Progenitor cell of endocrine pancreas (in vitro differentiated cells): ENCODE measurements at places on chromosomes 12 and 14. TPM values are rescaled to one million over a fixed set of nuclear protein-coding genes. Genes with fewer than 3 reads are reported as not detected.

GRCh38 chr14:67335781-67336180 is 23.8 kb downstream of the ATP6V1D start:
- DNase-seq, result no peak
- H3K27ac ChIP-seq, result no peak overlapping the region
- H3K4me1 ChIP-seq, result peaks cover 2% of the 10 kb centered on the region
- peaks cover 32% of the 10 kb centered on the region for H3K36me3 ChIP-seq
- no peaks in the 10 kb centered on the region for H3K27me3 ChIP-seq

The TEX22 gene
- 2.4 and 3.5 TPM in 2 replicates for total RNA-seq

DNA sequence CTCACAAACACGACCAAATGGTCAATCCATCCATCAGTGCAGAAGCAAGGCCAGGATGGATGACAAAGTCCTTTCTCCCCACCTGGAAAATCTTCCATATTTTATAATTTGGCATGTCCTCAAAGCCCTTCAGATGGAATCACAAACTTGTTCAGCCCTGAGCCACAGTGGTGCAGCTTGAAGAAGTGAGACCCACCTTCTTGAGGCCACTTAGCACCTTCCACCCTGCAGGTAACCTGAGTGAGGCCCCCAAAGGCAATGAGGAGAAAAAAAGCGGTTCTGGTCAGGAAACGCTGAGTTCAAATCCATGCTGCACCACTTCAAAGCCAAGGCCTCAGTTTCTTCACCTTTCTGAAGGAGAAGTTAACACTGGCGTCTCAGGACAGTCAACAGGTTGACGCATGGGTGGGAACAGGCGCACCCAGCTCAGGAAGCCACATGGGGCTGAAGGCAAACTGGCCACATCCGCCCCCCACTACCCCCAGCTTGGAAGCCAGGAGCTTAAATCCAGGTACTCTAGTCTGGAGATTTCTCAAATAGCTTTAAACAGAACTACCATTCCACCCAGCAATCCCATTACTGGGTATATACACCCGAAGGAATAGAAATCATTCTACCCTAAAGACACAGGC is 320.4 kb downstream of the BCL11B start:
- no peak overlapping the region for H3K4me3 ChIP-seq
- no peak for DNase-seq
- no peak overlapping the region for H3K27ac ChIP-seq
- H3K27me3 ChIP-seq, result peaks cover 45% of the 10 kb centered on the region
- no peaks in the 10 kb centered on the region for H3K4me1 ChIP-seq

- H3K27me3 ChIP-seq, result no peaks in the 10 kb centered on the region
- DNase-seq, result no peak
- H3K36me3 ChIP-seq, result peaks cover 15% of the 10 kb centered on the region
- no peak overlapping the region for H3K4me3 ChIP-seq
- H3K4me1 ChIP-seq, result no peaks in the 10 kb centered on the region
These were observed 281.1 kb downstream of the ERC1 start for GRCh38 chr12:1272142-1272541.

The ACSM4 gene
- not detected in 2 replicates for total RNA-seq

The TUBA1B gene
- total RNA-seq, result 985 and 1,023 TPM in 2 replicates

GRCh38 chr14:100159094-100159864 is at the start of gene DEGS2:
DEGS2 (minus strand) TSS chr14:100159645; CDS start chr14:100159587, 58 bp downstream.
- peak; percentile 60 for DNase-seq
- H3K36me3 ChIP-seq, result peaks cover 2% of the 10 kb centered on the region
- peaks cover 40% of the 10 kb centered on the region for H3K27me3 ChIP-seq

DNA sequence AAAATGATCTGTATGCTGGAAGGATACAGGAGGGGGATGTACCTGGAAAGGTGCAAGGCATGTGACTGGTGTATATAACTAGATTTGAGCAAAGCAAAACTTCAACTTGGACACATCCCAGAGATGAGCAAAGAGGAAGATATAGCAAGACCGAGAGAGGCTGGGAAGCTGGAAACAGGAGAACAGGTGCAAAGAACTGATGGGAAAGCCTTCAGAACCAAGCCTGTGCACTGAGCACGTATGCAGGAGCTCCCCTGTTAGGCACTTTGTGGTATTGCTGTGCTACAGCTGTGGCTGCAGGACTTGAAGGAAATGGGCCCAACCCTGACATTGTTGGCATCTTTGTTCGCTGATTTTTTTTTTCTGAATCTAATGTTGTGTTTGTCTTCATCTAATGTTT is 120.7 kb upstream of the PWP1 start:
- no peak for DNase-seq
- no peaks in the 10 kb centered on the region for H3K4me1 ChIP-seq
- H3K36me3 ChIP-seq, result no peaks in the 10 kb centered on the region
- H3K27me3 ChIP-seq, result peaks cover 16% of the 10 kb centered on the region

DNA sequence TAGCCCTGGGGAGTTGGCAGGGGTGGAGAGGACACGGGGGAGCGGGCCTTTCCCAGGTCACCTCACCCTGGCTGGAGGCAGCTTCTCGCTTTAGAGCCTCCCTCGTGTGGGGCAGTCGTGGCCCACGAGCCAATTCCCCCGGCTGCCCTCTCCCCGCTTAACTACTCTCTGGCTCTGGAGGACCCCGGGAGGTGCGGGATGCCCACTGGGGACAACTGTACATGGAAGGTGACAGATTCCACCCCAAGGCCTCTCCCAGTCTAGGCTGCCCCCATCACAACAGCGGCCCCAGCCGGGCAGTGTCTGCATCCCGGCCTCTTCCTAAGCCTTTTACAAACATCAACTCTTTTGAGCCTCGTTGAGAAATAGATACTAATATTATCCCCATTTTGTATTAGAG is 78.1 kb downstream of the KIF26A start:
- peaks cover 18% of the 10 kb centered on the region for H3K27me3 ChIP-seq
- peaks cover 8% of the 10 kb centered on the region for H3K4me1 ChIP-seq
- no peak overlapping the region for H3K4me3 ChIP-seq
- DNase-seq, result no peak
- H3K36me3 ChIP-seq, result no peaks in the 10 kb centered on the region
- no peak overlapping the region for H3K27ac ChIP-seq

- H3K27ac ChIP-seq, result no peak overlapping the region
- DNase-seq, result no peak
- H3K4me1 ChIP-seq, result peaks cover 25% of the 10 kb centered on the region
- no peaks in the 10 kb centered on the region for H3K27me3 ChIP-seq
- H3K4me3 ChIP-seq, result no peak overlapping the region
These were observed 54.1 kb downstream of the GRIP1 start for GRCh38 chr12:66624806-66625205.

GRCh38 chr12:31768046-31768445 is 39.2 kb upstream of the AMN1 start:
- H3K36me3 ChIP-seq, result peaks cover 21% of the 10 kb centered on the region
- no peak overlapping the region for H3K4me3 ChIP-seq
- H3K27ac ChIP-seq, result no peak overlapping the region

DNA sequence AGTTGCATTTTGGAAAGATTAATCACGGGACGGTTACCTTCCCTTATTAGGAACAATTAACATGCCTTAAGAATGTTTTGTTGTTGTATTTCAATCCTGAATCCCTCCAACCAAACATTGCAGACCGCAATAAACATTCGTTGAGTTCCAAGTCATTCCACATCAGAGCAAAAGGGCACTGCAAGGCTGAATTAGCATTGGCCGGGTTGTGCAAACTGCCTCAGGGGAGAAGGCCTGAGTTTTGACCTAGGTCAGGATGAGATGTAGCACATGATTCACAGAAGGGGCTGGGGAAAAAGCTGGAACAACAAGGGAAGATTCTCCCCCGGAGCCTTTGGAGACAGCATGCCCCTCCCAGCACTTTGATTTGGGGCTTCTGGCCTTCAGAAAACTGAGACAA is 82.1 kb upstream of the BDKRB2 start:
- no peak for DNase-seq
- no peak overlapping the region for H3K4me3 ChIP-seq
- H3K27ac ChIP-seq, result no peak overlapping the region
- no peaks in the 10 kb centered on the region for H3K36me3 ChIP-seq

- H3K36me3 ChIP-seq, result no peaks in the 10 kb centered on the region
- H3K27ac ChIP-seq, result no peak overlapping the region
- DNase-seq, result no peak
- no peaks in the 10 kb centered on the region for H3K27me3 ChIP-seq
- no peak overlapping the region for H3K4me3 ChIP-seq
- peaks cover 4% of the 10 kb centered on the region for H3K4me1 ChIP-seq
These were observed 195.8 kb downstream of the SLC25A21 start for GRCh38 chr14:36976571-36977023.

The GNB3 gene
- total RNA-seq, result 5.6 and 7.0 TPM in 2 replicates

- no peak overlapping the region for H3K4me3 ChIP-seq
- H3K27me3 ChIP-seq, result no peaks in the 10 kb centered on the region
- DNase-seq, result no peak
- peaks cover 13% of the 10 kb centered on the region for H3K4me1 ChIP-seq
These were observed 38.1 kb downstream of the DUSP6 start for GRCh38 chr12:89314060-89314761.

DNA sequence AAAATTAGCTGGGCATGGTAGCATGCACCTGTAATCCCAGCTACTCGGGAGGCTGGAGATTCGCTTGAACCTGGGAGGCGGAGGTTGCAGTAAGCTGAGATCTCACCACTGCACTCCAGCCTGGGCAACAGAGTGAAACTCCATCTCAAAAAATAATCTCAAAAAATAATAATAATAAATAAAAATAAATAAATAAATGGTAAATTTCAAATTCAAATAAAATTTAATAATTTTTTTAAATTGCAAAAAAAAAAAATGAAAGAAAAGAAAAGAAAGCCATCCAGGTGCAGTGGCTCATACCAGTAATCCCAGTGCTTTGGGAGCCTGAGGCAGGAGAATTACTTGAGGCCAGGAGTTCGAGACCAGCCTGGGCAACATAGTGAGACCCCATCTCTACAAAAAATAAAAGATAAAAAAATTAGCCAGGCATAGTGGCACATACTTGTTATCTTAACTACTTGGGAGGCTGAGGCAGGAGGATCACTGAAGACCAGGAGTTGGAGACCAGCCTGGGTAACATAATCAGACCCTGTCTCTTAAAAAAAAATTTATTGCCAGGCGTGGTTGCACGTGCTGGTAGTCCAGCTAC is 36.4 kb downstream of the ALDH2 start:
- H3K27ac ChIP-seq, result no peak overlapping the region
- no peaks in the 10 kb centered on the region for H3K27me3 ChIP-seq
- H3K4me1 ChIP-seq, result no peaks in the 10 kb centered on the region
- no peak for DNase-seq

DNA sequence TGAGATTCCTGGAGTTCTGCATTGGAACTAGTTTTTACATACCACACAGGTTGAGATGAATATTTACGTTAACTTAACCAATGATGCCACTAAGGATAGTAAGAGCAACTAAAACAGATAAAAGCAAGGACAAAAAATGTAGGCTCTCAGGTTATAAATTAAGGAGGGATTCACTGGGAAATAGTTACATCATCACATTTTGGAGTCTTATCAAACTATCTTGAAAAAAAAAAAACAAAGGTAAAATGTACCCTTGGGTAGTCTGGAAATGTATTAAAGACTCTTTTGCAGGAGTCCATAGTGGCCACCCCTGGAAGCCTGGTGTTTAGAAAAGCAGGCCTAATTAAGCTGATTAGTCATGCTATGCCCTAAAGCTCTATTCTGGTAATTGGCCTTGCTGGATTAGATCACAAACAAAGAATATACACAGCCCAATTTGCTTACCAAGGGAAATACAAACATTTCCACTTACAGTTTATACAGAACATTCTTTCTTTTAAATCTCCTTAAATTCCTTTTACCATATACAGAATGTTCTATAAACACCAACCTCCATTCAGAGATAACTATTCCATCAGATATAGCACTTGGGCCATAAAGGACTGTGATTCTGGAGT is 39.3 kb downstream of the SLC25A47 start:
- no peaks in the 10 kb centered on the region for H3K27me3 ChIP-seq
- peaks cover 36% of the 10 kb centered on the region for H3K36me3 ChIP-seq
- H3K4me3 ChIP-seq, result no peak overlapping the region
- no peak for DNase-seq
- H3K27ac ChIP-seq, result no peak overlapping the region
- H3K4me1 ChIP-seq, result no peaks in the 10 kb centered on the region

The WASHC4 gene
- total RNA-seq, result 50.1 and 52.7 TPM in 2 replicates

The NPAS3 gene
- 5.2 and 6.1 TPM in 2 replicates for total RNA-seq

DNA sequence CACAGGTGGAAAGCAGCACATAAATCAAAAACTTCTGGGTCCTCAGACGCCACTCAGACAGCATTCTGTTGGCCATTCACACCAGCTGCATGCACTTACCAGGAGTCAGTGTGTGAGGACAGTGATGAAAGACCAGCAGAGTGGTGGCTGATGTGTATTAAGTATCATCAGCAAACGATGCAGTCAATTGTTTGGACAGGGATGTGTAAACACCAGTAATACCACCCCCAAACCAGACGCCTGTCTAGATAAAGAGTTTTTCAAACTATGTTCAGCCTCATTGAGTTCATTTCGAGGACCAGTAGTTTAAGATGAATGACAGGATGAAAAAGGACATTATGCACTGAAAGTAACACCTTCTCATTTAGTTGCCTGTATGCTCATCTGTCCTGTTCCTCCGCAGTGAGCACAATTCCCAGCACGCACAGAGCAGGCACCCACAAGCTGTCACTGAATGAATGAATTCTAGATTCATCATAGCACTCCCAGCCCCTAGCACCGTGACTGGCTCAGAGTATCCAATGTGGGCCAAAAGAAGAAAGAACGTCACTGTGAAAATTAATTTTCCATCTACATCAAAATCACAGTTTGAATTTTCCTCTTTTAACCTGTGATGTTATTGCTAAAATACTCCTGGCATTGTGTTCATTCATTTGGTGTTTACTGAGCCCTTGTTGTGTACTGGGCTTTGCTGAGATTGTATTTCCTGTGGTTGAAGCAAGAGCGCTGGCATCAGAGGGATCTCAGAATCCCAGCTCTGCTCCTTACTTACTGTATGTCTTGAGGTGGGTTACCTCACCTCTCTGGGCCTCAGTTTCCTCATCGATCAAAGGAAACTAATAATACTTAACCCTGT is 124.8 kb upstream of the NOS1 start:
- no peak for DNase-seq
- H3K36me3 ChIP-seq, result peaks cover 1% of the 10 kb centered on the region
- peaks cover 1% of the 10 kb centered on the region for H3K4me1 ChIP-seq
- no peak overlapping the region for H3K4me3 ChIP-seq
- H3K27ac ChIP-seq, result no peak overlapping the region

DNA sequence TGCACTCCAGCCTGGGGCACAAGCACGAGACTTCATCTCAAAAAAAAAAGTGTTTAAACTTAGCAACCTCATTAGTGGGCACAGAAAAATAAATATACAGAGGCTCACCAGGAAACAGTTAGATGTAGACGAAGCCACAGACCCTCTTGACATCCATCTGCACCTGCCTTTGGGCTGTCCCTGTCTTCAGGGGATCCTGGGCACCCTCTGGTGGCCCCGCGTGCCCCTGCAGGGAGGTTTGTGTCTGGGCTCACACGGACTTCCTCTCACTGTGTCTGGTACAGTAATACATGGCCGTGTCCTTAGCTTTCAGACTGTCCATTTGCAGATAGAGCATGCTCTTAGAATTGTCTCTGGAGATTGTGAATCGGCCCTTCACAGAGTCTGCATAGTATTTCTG is 916.5 kb downstream of the TMEM121 start:
- peaks cover 10% of the 10 kb centered on the region for H3K36me3 ChIP-seq
- H3K4me3 ChIP-seq, result no peak overlapping the region
- H3K27me3 ChIP-seq, result no peaks in the 10 kb centered on the region
- no peaks in the 10 kb centered on the region for H3K4me1 ChIP-seq
- no peak for DNase-seq

The CDK2 gene
- 62.1 and 66.9 TPM in 2 replicates for total RNA-seq

The SIX6 gene
- total RNA-seq, result not detected in 2 replicates

- no peak overlapping the region for H3K27ac ChIP-seq
- no peak for DNase-seq
- no peaks in the 10 kb centered on the region for H3K4me1 ChIP-seq
- peaks cover 9% of the 10 kb centered on the region for H3K27me3 ChIP-seq
- H3K36me3 ChIP-seq, result no peaks in the 10 kb centered on the region
These were observed 325.4 kb upstream of the SFSWAP start for GRCh38 chr12:131385313-131386166.

GRCh38 chr14:79730953-79731352 is 480.4 kb downstream of the DIO2 start:
- H3K4me1 ChIP-seq, result peaks cover 21% of the 10 kb centered on the region
- no peak overlapping the region for H3K27ac ChIP-seq
- H3K4me3 ChIP-seq, result no peak overlapping the region
- H3K27me3 ChIP-seq, result peaks cover 30% of the 10 kb centered on the region
- DNase-seq, result no peak
